ENCODE measurements at places on chromosomes 4 and X. TPM values are rescaled to one million over a fixed set of nuclear protein-coding genes. Genes with fewer than 3 reads are reported as not detected.

Gene SPANXN5
- not detected for polyA plus RNA-seq

GRCh38 chr4:172546782-172547181 lies 621.8 kb upstream of the GALNT7 start:
- H3K36me3 ChIP-seq = no peaks in the 10 kb centered on the region
- no peaks in the 10 kb centered on the region for H3K4me1 ChIP-seq
- H3K27me3 ChIP-seq = no peaks in the 10 kb centered on the region
- no peak overlapping the region for H3K27ac ChIP-seq
- no peak overlapping the region for H3K4me3 ChIP-seq

GRCh38 chr4:128424527-128425497 lies 137.2 kb upstream of the PGRMC2 start:
- H3K27ac ChIP-seq = no peak overlapping the region
- no peaks in the 10 kb centered on the region for H3K4me1 ChIP-seq
- no peaks in the 10 kb centered on the region for H3K27me3 ChIP-seq
- H3K36me3 ChIP-seq = no peaks in the 10 kb centered on the region
- H3K4me3 ChIP-seq = no peak overlapping the region
- no peak for DNase-seq

Gene BMP3
- 0.50 TPM for polyA plus RNA-seq

GRCh38 chr4:19262467-19262866 lies 989.2 kb upstream of the SLIT2 start:
- H3K4me1 ChIP-seq = no peaks in the 10 kb centered on the region
- no peak for DNase-seq
- H3K27me3 ChIP-seq = no peaks in the 10 kb centered on the region

- H3K36me3 ChIP-seq = no peaks in the 10 kb centered on the region
- H3K27me3 ChIP-seq = no peaks in the 10 kb centered on the region
- no peaks in the 10 kb centered on the region for H3K4me1 ChIP-seq
Measured at GRCh38 chr4:182271731-182272130, 28.5 kb downstream of the TENM3 start.

Gene FAAH2
- not detected for polyA plus RNA-seq

DNA sequence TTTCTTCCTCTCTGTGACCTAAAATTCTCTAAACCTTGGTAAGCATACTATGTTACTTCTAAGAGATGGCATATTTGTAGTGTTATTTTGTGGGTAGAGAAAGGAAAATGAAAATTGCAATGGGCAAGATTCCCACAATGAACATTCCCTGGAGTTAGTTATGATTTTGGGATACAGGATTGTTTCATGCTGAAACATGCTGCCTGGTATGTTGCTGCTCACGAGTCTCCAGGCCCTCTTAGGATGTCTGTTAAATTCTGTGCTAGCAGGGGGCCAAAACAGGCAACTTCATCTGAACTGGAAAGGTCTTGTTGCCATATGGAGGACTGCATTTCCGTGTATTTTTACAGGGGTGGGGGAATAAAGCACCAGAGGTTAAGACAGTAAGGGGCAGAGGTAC lies 18.9 kb upstream of the MSMO1 start:
- no peak overlapping the region for H3K4me3 ChIP-seq
- H3K27ac ChIP-seq = no peak overlapping the region
- DNase-seq = no peak
- H3K36me3 ChIP-seq = peaks cover 2% of the 10 kb centered on the region
- no peaks in the 10 kb centered on the region for H3K4me1 ChIP-seq
- no peaks in the 10 kb centered on the region for H3K27me3 ChIP-seq

Gene GUCY1B1
- 10.0 TPM for polyA plus RNA-seq

Gene HAND2
- polyA plus RNA-seq = 36.7 TPM

DNA sequence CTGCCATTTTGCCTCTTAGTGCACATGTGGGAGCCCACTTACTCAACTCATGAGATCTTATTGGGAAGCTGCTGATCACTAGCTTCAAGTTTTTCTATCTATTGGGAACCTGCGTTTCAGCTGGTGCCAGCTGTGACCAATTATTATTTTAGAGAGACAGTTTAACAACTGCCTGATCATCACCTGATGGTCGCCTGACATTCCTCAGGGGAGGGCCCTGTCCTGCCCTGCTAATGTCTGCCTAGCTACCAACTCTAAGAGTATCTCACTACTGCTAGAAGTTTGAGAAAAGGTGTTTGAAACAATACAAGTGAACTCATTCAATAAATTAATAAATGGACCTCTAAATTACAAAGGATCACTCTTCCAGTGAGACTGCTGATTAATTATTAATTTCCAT lies 95.5 kb downstream of the PCDH7 start:
- H3K27me3 ChIP-seq = no peaks in the 10 kb centered on the region
- H3K36me3 ChIP-seq = no peaks in the 10 kb centered on the region
- no peak overlapping the region for H3K27ac ChIP-seq
- no peak for DNase-seq
- H3K4me3 ChIP-seq = no peak overlapping the region

Gene DGAT2L6
- polyA plus RNA-seq = not detected

Gene SSX2B
- not detected for polyA plus RNA-seq

- H3K4me1 ChIP-seq = no peaks in the 10 kb centered on the region
- no peaks in the 10 kb centered on the region for H3K27me3 ChIP-seq
- H3K27ac ChIP-seq = no peak overlapping the region
- no peak for DNase-seq
- no peaks in the 10 kb centered on the region for H3K36me3 ChIP-seq
Measured at GRCh38 chrX:10108288-10108687, 48.5 kb upstream of the CLCN4 start.

Gene POLN
- not detected for polyA plus RNA-seq

GRCh38 chrX:68646421-68646820 lies 1.0 kb upstream of the STARD8 start:
- H3K27ac ChIP-seq = no peak overlapping the region
- no peaks in the 10 kb centered on the region for H3K4me1 ChIP-seq
- no peaks in the 10 kb centered on the region for H3K36me3 ChIP-seq

Gene FAM9B
- polyA plus RNA-seq = not detected

Measured in aorta (tissue), 5 donors.